ENCODE measurements at places on chromosomes 4 and X.

GRCh38 chr4:3122081-3122563 lies 47.6 kb downstream of the HTT start:
- peak; percentile 3 for DNase-seq

- no peak for DNase-seq
These were observed 42.8 kb upstream of the PRDM8 start for GRCh38 chr4:80154545-80154933.

GRCh38 chrX:14920196-14920595 lies 47.0 kb downstream of the MOSPD2 start:
- no peak for DNase-seq

DNA sequence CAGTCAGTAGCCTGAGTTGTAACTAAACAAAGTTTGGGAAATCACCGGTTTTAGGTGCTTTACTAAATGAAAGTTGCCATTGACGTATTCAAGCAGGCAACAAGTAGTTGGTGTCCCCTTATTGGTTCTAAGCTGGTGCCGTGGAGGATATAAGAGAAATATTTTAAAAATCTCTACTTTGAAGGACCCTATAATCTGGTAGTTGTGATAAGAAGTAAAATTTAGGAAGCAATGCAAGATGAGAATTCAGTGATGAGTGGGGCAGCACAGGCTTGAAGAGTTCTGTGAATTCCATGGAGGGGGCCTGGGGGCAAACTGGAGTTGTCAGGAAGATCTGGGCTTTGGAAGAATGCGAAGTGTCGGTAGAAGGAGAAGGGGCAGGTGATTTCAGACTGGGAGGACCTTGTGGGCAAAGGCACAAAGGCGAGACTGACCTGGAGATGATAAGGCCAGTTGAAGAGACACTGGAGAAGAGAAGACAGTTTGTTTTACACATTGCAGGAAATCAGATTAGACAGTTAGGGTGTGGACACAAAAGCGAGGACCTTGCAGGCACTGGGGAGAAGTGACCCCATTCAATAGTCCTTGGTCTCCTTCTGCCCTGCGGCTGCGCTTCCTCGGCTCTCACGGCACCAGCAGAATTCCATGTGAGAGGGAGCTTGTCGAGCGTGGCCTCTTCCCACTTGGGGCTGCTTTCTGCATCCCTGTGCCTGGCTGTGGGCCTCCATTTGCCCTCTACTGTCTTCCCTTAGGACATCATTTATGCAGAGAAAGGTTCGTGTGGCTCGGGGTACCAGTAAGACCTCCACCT lies 1.3 kb downstream of the RHOH start:
- no peak for DNase-seq

DNA sequence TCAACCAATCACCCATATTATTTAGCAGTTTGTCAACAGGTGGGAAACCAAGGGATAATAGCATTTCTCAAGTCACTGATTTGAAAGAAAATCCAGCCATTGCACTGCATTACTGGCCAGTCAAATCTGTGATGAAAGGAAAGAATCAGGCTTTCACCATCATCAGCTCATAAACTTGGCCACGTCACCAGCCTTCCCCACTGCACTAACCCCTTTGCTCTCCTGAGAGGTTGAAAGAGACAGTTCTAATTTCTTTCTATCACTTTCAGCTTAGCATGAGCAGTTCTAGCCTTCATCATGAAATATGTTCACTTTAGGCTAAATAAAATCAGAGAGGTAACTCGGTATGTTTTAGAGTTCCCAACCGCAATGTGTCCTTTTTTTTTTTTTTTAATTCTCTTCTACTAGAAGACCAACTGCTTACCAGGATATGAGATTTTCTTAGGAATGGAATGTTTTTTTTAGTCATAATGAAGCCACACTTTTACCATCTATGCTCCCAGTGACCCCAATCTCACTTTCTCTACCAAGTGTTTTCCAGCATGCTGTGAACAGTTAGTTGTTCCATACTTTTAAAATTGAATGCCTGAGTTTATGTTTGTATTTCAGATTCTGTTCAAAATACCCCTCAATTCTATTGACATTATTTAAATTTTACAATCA lies 55.7 kb upstream of the SLC7A11 start:
- no peak for DNase-seq

DNA sequence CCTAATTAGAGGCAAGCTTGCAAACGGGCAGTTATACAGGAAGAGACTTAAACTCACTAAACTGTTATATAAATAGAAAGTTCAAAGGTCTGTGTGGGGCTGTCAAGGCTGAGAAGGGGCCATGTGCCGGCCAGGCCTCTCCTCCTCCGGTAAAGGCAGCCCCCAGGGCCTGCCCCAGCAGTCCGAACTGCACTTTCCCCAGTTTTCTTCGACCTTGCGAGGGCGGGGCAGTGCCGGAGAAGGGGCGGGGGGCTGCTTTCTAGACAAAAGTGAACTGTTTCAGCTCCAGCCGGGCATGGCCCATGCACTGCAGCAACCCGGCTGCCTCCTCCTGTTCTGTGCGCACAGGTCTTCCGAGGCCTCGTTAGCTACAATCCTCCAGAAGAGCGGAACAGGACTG lies 4.1 kb downstream of the AFF2 start:
- no peak for DNase-seq

DNA sequence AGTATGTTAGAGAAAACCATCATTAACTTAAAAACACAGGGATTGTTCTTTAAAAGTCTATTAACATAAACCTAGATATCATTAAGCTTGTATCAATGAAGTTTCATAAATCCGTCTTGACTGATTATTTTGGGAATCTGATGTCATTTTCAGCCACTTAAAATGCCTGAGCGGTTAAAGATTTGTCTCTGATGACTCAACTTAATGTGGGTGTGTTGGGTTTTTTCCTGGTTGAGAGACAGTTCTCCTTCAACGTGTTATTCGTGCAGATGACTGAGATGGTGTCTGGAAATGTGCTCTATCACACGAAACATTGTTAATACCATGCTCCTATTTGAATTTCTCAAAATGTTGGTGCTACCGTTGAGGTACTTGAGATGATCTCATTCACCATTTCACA lies 227.3 kb upstream of the TENM3 start:
- no peak for DNase-seq

GRCh38 chrX:107628662-107629539 lies 591 bp downstream of the PRPS1 start:
- peak; percentile 7 for DNase-seq

Measured in activated CD4-positive, CD25-positive, alpha-beta regulatory T cell (primary cell).